Stimulated activated naive CD8-positive, alpha-beta T cell treated with anti-CD3 and anti-CD28 coated beads, Interleukin-15, Interleukin-2, amounts not matched to agents 100 U/mL and 50 U/mL, for 24 hours (primary cell): ENCODE measurements at places on chromosomes 16 and 17.

DNA sequence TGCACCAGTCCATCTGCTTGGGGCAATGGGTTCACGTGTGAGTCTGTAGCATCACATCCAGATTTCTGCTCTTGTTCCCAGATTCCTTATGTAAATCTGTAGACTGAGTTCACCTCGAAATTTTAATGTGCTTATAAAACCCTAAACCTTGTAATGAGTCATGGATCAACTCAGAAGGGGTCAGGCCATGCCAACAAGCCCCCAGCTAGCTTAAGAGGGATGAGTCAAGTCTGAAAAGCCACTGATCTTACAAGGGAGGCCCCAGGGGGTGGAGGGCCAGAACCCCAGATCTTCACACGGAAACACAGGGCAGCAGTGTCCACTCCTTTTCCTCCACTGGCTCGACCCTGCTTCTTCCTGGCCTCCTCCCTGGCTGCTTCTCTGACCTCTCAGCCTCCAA is 399.1 kb upstream of the CDH5 start:
- DNase-seq: no peak

DNA sequence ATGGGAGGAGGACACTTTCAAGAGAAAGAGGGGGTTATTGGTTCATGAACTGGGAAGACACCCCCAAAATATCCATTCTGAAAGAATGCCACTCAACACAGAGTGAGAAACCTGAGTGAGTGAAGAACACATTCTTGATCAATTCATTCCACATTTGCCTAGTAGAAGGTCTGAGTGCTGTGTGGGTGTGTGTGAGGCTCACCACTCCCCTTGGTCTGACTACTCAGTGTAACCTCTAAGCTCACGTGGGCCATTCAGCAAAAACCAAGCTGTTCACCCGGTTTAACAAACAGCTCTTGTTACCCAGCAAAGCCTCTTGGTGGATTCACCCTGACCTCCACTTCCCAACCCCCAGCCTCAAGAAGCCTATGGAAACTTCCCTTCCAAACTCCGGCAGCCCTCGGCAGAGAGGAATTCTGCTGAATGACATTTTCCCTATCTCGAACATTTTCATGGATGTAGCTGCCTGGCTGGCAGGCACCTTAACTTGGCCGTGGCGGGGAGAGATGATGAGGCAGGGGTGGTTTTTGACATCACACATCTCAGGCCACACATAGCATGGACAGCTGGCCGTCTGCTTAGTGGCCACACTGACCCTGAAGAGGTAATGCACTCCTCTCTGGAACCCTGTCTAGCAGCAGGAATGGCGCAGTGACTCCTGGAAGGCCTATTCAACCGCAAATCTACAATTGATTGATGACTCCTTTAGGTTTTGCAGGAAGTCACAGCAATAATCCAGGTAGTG is 11.6 kb downstream of the ST6GALNAC1 start:
- DNase-seq: no peak

- peak; percentile 91 for DNase-seq
These were observed 1.2 kb upstream of the CCDC42 start for GRCh38 chr17:8745586-8746500.

DNA sequence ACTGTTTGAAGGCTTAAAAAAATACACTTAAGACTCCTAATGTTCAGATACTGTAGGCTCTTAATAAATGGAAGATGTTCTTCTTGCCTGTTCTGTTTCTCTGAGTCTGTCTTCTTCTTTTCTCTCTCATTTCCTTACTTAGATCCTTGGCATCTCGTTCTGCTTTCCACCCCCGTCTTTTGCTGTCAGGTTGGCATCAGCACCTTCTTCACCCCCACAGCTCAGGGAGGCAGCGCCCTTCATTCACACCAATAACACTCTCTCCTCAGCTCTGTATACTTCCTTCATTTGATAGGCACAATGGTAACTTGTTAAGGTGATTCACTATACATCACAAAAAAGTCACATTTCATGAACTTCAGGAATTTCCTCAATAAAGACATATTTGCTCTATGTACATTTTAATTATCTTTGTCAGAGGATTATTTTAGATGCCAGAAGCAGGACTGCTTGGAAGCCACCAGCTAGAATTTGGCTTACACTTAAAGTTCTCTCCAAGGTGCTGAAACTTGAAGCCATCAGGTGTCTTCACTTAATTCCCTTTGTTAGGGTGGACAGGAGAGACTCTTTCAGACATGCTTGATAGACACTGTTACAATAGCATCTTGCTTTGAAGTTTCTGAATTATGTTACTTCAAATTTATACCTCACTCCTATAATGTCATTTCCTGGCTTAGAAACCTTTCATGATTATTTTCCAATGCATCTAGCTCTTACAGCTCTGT is 670.1 kb upstream of the C16orf82 start:
- DNase-seq: no peak

- DNase-seq: no peak
These were observed 11.5 kb downstream of the TRIM25 start for GRCh38 chr17:56902348-56902747.
